Activated CD8-positive, alpha-beta T cell treated with anti-CD3 and anti-CD28 coated beads, Interleukin-2, amount 10 ng/mL, durations not matched to agents 7 days and 5 days (primary cell): ENCODE measurements at places on chromosomes 2 and 18. TPM values are rescaled to one million over a fixed set of nuclear protein-coding genes. Genes with fewer than 3 reads are reported as not detected.

DNA sequence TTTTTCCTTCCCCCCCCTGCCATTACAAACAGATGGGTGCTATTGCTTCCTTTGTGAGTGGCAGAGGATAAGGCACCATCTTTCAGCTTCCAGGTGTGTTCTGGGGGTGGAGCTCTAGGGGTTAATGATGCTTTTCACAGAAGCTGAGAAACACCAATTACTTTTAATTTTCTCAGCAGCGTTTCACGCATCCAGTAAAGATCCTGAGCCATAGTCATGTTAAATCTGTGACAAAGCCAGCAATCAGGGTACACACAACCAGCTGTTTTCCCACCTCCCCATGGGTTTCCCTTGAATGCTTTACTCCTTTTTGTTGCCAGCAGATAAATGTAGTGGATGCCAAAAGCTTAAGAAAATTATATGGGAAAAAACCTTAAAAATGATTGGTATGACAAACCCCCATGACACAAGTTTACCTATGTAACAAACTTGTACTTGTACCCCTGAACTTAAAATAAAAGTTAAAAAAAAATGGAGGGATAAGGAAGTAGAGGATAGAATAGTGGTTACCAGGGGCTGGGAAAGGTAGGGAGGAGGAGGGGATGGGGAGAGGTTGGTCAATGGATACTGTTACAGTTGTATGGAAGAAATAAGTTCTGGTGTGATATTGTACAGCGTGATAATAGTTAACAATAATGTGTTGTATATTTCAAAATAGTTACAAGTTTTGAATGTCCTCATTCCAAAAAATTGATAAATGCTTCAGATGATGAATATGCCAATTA is 70.0 kb downstream of the ACOXL start:
- DNase-seq, result no peak

Gene HRH4
- not detected for total RNA-seq

GRCh38 chr2:26457251-26457666 is 20.7 kb downstream of the OTOF start:
- no peak for DNase-seq

DNA sequence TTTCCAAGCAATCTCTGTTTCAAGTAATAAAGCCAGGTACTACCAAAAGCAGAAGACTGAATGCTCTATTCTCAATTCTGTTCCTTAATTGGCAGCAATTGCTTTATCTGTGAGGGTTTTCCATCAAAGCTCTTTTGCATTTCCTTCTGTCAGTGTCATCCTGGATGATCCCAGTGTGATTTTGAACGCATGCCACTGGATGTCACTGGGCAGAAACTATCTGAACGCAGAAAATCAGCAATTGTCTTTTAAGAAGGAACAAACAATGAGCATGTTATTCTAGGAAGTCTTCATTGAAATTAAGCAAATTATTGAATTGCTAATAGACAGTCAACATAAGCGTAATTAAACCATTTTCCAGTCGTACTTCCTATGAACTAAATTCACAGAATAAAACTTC is 259.0 kb upstream of the REG3G start:
- no peak for DNase-seq

DNA sequence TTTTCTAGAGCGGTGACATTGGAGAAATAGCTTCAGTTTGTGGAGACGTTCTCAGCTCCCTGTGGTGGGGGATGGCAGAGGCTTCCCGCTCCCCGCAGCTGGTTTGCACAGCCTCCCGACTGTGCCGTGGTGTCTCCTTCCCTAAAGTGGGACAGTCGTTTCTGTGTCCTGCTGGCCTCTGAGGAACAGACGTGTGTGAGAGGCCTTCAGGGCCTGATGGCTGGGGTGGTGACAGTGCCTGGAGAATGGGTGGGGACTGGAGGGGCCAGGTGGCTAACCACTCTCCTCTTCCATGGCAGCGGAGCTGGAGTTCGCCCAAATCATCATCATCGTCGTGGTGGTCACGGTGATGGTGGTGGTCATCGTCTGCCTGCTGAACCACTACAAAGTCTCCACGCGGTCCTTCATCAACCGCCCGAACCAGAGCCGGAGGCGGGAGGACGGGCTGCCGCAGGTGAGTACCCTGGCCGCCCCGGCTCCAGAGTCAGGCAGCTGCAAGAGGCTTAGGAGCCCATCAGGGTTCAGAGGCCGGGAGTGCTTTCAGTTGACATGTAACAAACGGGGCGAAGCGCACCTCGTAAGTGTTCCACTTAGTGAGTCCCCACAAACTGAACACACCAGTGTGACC is 105.4 kb downstream of the FAM210A start:
- no peak for DNase-seq

- DNase-seq, result peak; percentile 13
These were observed 3.1 kb downstream of the IL36RN start for GRCh38 chr2:113061896-113062770.

DNA sequence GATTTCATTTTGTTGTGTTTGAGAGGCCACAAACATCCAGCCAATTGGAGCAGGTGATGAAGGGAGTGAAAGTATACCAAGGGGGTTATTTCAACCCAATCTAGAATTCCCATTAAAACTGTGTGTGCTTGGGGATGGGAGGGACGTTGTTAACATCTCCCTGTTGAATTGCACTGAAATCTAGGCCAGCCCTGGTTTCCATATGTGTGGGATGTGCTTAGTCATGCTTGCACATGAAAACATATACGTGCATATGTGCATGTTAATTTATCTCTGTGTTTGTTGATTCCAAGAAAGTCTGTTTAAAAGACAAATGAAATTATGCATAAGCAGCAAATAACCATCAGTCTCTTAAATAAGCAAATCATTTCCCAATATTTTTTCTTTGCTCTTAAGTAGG is 5.6 kb downstream of the CELF4 start:
- no peak for DNase-seq

GRCh38 chr2:3595985-3596384 is 1.1 kb downstream of the COLEC11 start:
- DNase-seq, result peak; percentile 31

DNA sequence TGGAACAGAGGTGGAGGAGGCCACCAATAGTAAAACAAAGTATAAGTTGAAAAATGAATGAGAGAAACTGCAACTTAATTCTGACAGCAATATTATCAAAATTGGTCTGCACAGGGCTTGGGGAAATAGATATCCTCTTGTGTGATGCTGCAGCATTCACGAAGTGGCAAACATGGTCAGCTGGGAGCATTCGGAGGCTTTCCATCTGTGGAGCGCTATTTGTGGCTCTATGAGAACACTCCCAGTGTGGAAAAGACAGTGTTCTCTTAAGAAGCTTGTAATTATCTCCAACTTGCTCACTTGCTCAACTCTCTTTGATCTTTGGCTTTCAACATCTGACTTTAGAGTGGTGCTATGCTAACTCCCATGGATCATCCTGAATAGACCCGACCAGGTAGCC is 3.1 kb upstream of the FLACC1 start:
- no peak for DNase-seq

Gene GALNT3
- total RNA-seq, result 6.2 TPM

DNA sequence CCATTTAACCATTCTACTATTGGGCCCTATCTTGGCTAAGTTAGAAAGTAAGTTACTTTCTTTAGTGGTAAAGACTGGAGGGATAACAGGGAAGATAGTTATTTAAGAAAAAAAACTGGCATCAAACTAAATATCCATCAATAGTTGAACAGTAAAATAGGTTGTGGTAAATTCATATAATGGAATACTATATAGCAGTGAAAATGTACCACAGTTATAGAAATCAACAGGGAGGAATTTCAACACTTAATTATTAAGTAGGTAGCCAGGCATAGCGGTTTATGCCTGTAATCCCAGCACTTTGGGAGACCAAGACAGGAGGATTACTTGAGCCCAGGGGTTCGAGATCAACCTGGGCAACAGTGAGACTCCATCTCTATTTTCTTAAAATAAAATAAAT is 3.1 kb upstream of the SPAST start:
- no peak for DNase-seq

DNA sequence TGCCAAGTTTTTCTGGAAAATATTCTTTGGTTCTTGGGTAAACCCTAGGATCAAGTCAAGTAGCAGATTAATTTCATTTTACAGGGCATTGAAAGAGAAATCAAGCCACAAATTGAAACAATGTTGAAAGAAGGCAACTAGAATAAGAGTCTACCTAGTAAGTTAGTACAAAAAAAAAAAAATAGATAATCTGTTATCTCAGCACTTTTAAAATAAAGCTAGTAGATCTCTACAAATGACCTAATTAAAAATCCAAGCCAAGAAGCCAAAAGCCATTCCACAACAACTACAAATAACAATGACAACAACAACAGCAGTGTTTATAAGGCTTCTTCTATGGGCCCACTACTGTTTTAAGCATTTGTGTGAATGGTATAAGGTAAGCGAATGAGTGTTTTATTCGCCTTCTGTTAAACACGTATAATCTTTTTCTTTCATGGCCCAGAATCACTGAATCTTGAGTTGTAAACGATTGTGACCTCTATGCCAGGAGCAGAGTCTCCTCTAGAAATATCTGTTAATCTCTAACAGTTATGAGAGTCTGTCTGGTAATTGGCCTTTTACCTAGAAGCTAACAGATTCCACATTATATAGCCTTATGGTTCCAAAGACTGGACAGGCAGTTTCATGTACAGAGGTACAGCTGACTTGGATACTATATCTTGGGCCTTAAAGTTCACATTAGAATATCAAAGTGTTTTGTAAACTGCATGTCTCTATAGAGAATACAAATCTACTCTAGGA is 28.6 kb upstream of the CUL3 start:
- no peak for DNase-seq

GRCh38 chr2:136534811-136535210 is 230.5 kb upstream of the THSD7B start:
- DNase-seq, result no peak
